BJ (cell line): ENCODE measurements at places on chromosomes 4 and X. TPM values are rescaled to one million over a fixed set of nuclear protein-coding genes. Genes with fewer than 3 reads are reported as not detected.

PRICKLE3 gene
- 4.0 and 6.9 TPM in 2 replicates for polyA plus RNA-seq

MSX1 gene
- 4.4 and 6.9 TPM in 2 replicates for polyA plus RNA-seq

TRIM61 gene
- polyA plus RNA-seq = 1.0 and 1.3 TPM in 2 replicates

CPLX1 gene
- polyA plus RNA-seq = 0.15 TPM in 1 of 2 replicates, not detected in the other

CACNA1F gene
- 0.01 TPM in 1 of 2 replicates, not detected in the other for polyA plus RNA-seq

TMEM144 gene
- 0.65 and 0.87 TPM in 2 replicates for polyA plus RNA-seq

MAGED4 gene
- 8.7 and 13.1 TPM in 2 replicates for polyA plus RNA-seq

NRK gene
- 0.16 and 0.31 TPM in 2 replicates for polyA plus RNA-seq

GRCh38 chr4:26173619-26174018 lies 147.2 kb upstream of the RBPJ start:
- DNase-seq = no peak

DNA sequence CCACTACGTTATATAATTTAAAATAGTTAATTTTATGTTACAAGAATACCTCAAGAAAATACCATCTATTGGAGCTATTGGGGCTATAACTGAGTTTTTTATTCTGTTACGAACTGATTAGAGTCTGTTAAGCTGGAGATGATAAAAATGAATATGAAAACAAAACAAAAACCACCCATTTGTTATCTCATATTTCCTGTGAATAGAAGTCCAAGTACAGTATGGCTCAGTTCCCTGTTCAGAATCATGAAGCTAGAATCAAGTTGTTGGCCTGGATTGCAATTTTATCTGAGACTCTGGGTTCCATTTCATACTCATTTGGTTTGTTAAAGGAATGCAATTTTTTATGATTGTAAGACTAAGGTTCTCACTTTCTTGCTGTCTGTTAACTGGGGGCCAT lies 319.1 kb upstream of the PCDH18 start:
- DNase-seq = no peak

- DNase-seq = no peak
Observed at GRCh38 chrX:53082773-53083616, 828 bp downstream of the TSPYL2 start.

DNA sequence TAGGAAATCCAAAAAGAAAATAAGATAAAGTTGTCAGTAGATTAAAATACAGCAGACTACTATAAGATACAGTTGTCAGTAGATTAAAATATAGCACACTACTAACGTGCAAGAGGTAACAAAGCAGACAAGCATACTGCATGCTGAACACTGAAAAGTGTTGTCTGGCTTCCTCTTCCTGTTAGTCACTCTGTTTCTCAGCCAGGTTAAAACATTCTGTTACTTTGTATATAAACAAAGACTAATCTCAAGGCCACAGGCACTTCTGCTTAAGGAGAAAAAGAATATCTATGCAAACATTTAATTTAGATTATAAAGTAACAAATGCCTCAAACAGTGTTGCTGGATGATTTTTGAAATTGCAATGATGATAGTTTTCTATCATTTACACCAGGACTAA lies 41.0 kb upstream of the SCD5 start:
- no peak for DNase-seq

DNA sequence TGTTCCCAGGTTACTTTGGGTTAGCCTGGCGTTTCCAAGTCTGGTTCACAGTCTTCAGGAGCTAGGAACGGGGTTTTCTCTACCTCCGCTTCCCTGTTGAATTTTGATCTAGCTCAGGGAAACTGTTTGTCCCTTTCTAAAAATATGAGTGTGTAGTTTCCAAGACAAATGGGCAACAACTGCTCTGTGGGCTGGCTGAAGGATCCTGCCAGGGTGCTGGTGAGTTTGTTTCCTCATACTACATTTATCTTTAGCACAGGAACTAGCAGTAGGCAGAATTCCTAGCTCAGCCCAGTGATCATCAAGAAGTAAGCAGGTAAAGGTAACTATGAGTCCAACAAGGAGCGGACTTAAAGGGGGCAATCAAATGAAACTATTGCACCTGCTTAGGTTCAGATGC lies 13.3 kb upstream of the FAM47E start:
- no peak for DNase-seq

DNA sequence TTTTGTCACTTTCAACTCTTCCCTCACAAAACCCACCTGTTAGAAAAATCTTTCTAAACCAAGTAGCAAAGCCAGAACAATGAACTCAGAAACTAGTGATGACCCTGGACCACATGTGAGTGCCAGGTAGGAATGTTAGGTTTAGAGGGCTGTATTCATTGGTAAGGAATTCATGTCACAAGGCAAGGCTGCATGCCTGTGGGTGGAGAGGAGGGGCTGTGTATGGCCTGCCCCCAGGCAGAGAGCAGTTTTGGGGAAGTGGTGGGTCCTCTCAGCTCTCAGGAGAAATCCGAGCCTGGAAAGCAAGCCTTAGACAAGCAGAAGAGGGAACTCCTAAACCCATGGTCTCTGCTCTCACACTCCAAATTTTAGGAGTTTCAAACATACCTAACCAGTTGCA lies 2.4 kb downstream of the RNF175 start:
- no peak for DNase-seq

GRCh38 chrX:153441296-153441695 lies 4.6 kb downstream of the TREX2 start:
- no peak for DNase-seq

GRCh38 chr4:127015667-127016117 lies 617.1 kb upstream of the INTU start:
- DNase-seq = no peak

- DNase-seq = no peak
Observed at GRCh38 chrX:6041630-6042029, 187.0 kb downstream of the NLGN4X start.

DNA sequence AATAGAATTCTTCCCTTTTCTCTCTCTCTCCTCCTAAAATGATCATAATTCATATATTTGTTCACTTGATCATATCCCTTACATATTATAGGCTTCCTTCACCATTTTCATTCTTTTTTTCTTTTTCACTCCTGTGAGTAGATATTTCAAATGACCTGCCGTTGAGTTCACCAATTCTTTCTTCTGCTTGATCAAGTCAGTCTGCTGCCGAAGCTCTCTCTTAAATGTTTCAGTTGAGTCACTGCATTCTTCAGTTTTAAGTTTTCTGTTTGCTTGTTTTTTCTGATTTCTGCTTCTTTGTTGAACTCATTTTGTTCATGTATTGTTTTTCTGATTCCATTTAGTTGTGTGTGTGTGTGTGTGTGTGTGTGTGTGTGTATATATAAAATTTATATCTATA lies 354.3 kb downstream of the GPAT3 start:
- no peak for DNase-seq

DNA sequence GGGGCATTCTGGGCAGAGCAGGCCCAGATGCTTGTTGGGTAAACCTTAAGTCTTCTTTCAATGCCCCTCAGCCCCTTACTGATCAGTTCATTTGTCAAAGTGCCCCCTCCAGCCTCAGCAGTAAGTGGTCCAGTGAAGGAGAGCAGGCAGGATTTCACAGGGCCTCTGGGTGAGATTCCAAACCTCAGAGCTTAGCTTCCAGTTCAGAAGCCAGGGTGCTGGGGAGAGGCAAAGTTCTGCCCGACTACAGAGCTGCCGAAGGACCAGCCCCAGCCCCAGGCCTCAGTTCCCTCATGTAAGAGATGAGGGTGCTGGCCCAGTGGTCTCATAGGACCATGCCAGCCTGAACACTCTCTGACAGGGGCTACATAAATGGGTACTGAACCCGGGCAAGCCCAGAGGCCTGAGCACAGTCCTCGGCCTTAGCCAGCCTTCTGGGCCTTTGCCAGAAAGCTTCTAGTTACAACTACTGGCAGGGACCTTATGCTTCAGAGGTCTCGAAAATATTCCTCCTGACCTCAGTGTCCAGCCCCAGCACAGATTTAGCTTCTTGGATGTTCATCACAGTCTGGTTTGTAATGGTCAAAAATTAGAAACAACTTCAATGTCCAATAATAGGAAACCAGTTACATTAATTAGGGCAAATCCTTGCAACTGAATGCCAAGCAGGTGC lies 851 bp upstream of the RIPPLY1 start:
- DNase-seq = no peak

GRCh38 chr4:75497133-75497532 lies 17.1 kb downstream of the RCHY1 start:
- DNase-seq = no peak

- DNase-seq = no peak
Observed at GRCh38 chrX:2765549-2765830, 13.7 kb downstream of the XG start.

DNA sequence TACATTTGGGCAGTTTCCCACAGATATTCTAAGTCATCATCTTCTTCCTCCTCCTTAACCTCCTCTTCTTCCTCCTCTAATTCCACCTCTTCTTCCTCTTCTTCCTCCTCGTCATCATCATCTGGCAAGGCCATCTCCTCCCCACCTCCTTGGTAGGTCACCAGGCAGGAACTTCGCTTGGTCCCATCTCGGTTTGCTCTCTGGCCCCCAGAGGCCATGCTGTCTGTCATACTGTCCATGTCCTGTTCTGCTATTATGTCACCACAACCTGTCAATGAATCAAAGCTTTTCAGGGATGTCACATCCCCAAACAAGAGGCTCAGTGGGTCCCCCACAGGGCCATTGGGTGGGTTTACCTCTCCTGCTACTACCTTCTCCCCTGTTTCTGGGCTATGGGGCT lies 13.5 kb downstream of the AMER1 start:
- DNase-seq = no peak

- DNase-seq = peak; percentile 65
Observed at GRCh38 chrX:41491267-41492004, 44.3 kb downstream of the NYX start.

GRCh38 chrX:2703991-2704369 lies 12.9 kb downstream of the CD99 start:
- DNase-seq = no peak

GRCh38 chrX:35726176-35726575 lies 72.0 kb upstream of the MAGEB16 start:
- no peak for DNase-seq
